ENCODE measurements at places on chromosomes 13 and 19. TPM values are rescaled to one million over a fixed set of nuclear protein-coding genes. Genes with fewer than 3 reads are reported as not detected.

GRCh38 chr13:73754727-73755292 is 379.4 kb downstream of the KLF12 start:
- DNase-seq, result no peak

DNA sequence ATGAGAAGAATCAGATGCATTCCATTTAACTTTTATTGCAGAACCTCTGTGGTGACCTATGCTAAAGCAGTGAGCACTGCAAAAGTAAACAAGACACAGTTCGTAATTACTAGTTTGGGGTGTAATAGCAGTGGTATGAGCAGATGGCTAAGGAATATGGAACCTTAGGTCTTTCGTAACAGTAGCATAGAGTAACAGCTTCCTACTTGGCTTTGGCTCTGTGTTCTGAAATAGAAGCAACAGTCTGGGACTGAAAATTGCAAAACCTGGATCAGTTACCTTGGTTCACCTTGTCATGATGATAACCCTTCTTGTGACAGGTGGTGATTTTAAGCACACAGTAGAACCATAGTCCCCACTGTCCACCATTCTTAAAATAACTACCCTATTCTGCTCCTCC is 303.4 kb downstream of the GPC6 start:
- no peak for DNase-seq

- DNase-seq, result no peak
These were observed 4.4 kb downstream of the CHMP2A start for GRCh38 chr19:58550362-58551122.

GRCh38 chr19:55391191-55391670 is 5.5 kb downstream of the RPL28 start:
- DNase-seq, result no peak

The FBXO17 gene
- total RNA-seq, result not detected

DNA sequence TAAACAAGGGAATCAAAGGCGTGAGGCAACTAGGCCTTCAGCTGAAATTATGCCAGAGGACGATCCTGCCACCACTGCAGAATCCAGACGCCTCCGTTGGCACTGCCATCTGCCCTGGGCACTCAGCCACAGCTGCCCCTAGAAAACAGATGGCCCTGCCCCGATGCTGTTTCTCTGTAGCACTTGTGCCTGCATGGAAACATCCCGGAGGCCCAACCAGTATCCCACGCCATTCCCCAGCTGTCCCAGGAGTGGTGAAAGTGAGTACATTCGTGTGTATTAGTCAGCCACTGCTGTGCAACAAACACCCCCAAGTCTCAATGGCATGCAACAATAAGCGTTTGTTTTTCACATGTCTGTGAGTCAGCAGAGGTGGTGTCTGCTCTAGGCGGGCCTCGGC is 8.9 kb upstream of the CRTC1 start:
- DNase-seq, result no peak

- DNase-seq, result no peak
These were observed 2.9 kb downstream of the CGB3 start for GRCh38 chr19:49020931-49021895.

GRCh38 chr13:45162194-45162593 is 38.7 kb downstream of the KCTD4 start:
- no peak for DNase-seq

The CADM4 gene
- 0.51 TPM for total RNA-seq
